ENCODE measurements at places on chromosomes 5 and 9.

- no peak for DNase-seq
These were observed 584.1 kb upstream of the NUDT12 start for GRCh38 chr5:104146652-104147051.

GRCh38 chr5:5327126-5327525 is 95.4 kb upstream of the ICE1 start:
- no peak for DNase-seq

- no peak for DNase-seq
These were observed 356.5 kb downstream of the CDH9 start for GRCh38 chr5:26681861-26682260.

- no peak for DNase-seq
These were observed 52.8 kb downstream of the MLLT3 start for GRCh38 chr9:20569525-20569924.

DNA sequence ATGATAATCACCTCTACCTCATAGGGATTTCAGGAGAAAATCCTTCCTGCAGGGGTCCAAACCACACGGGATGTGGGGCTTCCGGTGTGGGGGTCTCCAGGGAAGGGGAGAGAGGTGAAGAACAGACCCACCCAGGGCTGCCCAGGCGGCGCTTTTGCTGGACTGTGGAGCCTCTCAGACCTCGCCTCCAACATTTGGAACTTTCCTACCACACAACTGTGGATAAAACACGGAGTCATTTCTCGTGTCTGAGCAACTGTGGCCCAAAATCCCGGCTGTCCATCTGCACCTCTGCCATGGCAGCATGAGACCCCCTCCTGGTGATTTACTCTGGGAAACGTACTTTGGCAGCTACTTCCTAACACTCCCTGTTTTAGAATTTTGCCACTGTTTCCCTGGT is 307.8 kb upstream of the IRX4 start:
- DNase-seq, result no peak
